Foreskin keratinocyte (primary cell): ENCODE measurements at places on chromosomes 2 and 18. TPM values are rescaled to one million over a fixed set of nuclear protein-coding genes. Genes with fewer than 3 reads are reported as not detected.

The CCDC102B gene
- polyA plus RNA-seq, result 0.09 TPM in 1 of 2 replicates, not detected in the other

The PLEKHM3 gene
- 1.4 and 1.5 TPM in 2 replicates for polyA plus RNA-seq

The KCNG3 gene
- not detected in 2 replicates for polyA plus RNA-seq

The EVA1A gene
- 27.7 and 31.9 TPM in 2 replicates for polyA plus RNA-seq

The POTEC gene
- polyA plus RNA-seq, result not detected in 2 replicates

The ERCC3 gene
- 26.1 and 30.7 TPM in 2 replicates for polyA plus RNA-seq

The SERPINB8 gene
- 25.3 and 29.0 TPM in 2 replicates for polyA plus RNA-seq

The LYG2 gene
- not detected in 2 replicates for polyA plus RNA-seq

The WDCP gene
- 3.7 and 4.9 TPM in 2 replicates for polyA plus RNA-seq

The IL1RL1 gene
- polyA plus RNA-seq, result 0.03 and 0.09 TPM in 2 replicates

The ACADL gene
- polyA plus RNA-seq, result 0.08 TPM in 2 replicates

The LYPD6B gene
- 5.8 and 8.8 TPM in 2 replicates for polyA plus RNA-seq

The ITGB6 gene
- 13.9 and 31.2 TPM in 2 replicates for polyA plus RNA-seq

The SKA1 gene
- 12.5 and 16.5 TPM in 2 replicates for polyA plus RNA-seq

The TMEFF2 gene
- not detected in 2 replicates for polyA plus RNA-seq

The IL1A gene
- 156 and 231 TPM in 2 replicates for polyA plus RNA-seq

The SLC19A3 gene
- polyA plus RNA-seq, result 0.04 and 0.09 TPM in 2 replicates

The KCNG2 gene
- not detected in 2 replicates for polyA plus RNA-seq

The SPP2 gene
- not detected in 2 replicates for polyA plus RNA-seq

The DYSF gene
- polyA plus RNA-seq, result 0.52 and 0.57 TPM in 2 replicates

The ZSWIM2 gene
- not detected in 2 replicates for polyA plus RNA-seq

The MYO5B gene
- polyA plus RNA-seq, result 4.7 and 5.3 TPM in 2 replicates

The SERPINB12 gene
- polyA plus RNA-seq, result 0.03 TPM in 1 of 2 replicates, not detected in the other

The NTSR2 gene
- not detected in 2 replicates for polyA plus RNA-seq

The CAPG gene
- polyA plus RNA-seq, result 267 and 379 TPM in 2 replicates

The CROCC2 gene
- polyA plus RNA-seq, result not detected in 2 replicates
